ENCODE measurements at places on chromosomes 12 and 14. TPM values are rescaled to one million over a fixed set of nuclear protein-coding genes. Genes with fewer than 3 reads are reported as not detected.

- no peaks in the 10 kb centered on the region for H3K36me3 ChIP-seq
- H3K27ac ChIP-seq, result no peak overlapping the region
- H3K27me3 ChIP-seq, result no peaks in the 10 kb centered on the region
- H3K4me1 ChIP-seq, result no peaks in the 10 kb centered on the region
- H3K4me3 ChIP-seq, result no peak overlapping the region
Observed at GRCh38 chr14:24908592-24909236, 141.2 kb downstream of the STXBP6 start.

DNA sequence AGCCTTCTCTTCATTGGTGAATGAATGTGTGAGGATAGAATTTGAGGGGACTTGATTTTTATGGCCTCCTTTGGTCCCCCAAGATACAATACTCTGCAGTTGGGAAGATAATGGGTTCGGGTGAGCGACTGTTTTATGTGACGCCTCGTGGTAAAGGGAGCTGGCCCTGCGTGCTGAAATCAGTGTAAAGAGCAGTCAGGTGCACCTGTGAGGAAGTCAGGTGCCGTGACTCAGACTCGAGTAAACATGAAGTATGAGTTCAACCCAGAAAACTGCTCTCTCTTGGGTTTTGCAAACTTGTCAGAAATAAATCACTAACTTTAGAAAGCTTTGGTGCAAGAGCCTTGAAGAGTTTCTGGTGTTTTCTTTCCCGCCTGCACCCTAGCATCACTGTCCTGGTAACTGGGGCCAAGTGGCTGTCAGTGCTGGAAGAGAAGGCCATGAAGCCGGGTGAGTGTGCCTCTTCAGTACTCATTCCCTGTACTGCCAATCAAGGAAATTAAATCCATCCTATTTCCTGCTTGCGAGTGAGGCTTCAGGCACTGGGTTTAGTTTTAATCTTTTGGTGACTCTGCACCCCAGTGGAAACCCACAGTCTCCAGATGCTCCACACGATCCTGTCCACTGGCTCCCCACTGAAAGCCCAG lies 59.2 kb downstream of the AACS start:
- H3K27me3 ChIP-seq, result no peaks in the 10 kb centered on the region
- H3K4me3 ChIP-seq, result no peak overlapping the region
- peaks cover 39% of the 10 kb centered on the region for H3K36me3 ChIP-seq
- no peak for DNase-seq
- no peak overlapping the region for H3K27ac ChIP-seq

DNA sequence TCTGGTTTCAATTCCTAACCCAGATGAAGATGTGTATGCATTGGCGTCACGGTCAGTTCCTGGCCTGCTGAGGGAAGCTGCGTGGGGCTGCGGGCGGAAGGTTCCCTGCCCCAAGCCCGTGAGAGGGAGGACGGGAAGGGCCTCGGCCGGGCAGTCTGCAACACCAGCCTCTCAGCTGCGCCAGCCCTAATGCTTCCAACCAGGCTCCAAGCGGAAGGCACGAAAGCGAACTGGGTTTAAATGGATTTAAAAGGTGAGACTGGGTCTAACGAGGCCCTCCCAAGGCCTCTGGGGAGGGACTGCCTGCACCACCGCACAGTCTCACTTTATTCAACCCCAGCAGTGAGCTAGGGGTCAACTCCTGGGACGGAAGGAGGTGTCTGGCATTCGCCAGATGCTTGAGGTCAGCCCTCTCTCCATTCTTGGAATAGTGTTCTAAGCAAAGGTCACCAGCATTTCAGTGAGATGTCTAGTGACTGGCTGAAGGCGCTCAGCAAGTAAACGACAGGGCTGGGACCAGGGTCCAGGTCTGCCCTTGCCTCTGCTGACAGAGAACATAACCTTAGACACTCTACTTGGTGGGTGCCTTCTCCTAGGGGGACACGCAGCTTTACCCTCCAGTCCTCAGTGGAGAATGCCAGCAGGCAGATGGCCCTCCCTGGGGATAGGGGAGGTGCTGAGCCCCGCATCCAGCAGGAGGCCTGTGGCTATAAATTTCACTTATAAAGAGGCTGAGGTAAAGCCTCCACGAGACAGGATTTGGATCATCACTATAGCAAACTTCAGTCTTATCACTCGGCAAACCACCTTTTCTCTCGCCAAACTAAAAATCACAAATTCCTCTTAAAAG lies 92.2 kb downstream of the PIWIL1 start:
- no peaks in the 10 kb centered on the region for H3K36me3 ChIP-seq
- no peaks in the 10 kb centered on the region for H3K4me1 ChIP-seq
- no peak overlapping the region for H3K27ac ChIP-seq
- no peaks in the 10 kb centered on the region for H3K27me3 ChIP-seq

Gene ABCD2
- not detected for total RNA-seq

DNA sequence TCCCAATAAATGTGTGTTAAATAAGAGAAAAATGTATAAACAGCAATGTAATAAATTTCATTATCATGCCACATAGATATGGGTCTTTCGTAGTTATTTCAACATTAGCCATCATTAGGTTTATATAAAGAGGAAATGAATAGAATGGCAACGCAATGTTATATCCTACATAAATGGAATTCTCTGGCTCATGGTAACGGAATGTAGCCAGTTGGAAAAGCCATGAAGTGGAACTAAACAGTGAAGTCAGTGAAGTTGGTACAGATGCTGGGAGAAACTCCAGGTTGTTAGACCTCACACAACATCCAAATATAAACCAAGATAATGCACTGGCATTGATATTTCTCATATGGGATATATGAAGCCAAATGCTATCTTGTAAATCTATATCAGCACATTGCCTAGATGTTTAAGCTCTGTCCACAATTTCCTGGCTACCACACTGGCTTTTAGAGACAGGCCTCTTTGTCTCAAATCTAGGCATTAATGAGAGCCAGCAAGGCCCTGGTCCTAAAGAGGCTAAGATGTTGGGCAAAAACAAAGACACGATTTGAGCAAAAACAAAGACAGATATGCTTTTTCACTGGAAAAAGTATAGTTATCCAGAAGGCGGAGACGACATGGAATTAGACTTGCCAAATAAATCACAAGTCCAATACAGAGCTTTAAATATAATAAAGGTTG lies 861.0 kb downstream of the RPS29 start:
- DNase-seq, result no peak
- no peak overlapping the region for H3K4me3 ChIP-seq
- no peak overlapping the region for H3K27ac ChIP-seq
- no peaks in the 10 kb centered on the region for H3K4me1 ChIP-seq
- no peaks in the 10 kb centered on the region for H3K27me3 ChIP-seq

Gene FSCB
- total RNA-seq, result not detected

All from H9 (cell line).